ENCODE measurements at places on chromosomes 13 and 19.

- no peak for DNase-seq
Observed at GRCh38 chr19:3722443-3723109, 14.4 kb downstream of the TJP3 start.

DNA sequence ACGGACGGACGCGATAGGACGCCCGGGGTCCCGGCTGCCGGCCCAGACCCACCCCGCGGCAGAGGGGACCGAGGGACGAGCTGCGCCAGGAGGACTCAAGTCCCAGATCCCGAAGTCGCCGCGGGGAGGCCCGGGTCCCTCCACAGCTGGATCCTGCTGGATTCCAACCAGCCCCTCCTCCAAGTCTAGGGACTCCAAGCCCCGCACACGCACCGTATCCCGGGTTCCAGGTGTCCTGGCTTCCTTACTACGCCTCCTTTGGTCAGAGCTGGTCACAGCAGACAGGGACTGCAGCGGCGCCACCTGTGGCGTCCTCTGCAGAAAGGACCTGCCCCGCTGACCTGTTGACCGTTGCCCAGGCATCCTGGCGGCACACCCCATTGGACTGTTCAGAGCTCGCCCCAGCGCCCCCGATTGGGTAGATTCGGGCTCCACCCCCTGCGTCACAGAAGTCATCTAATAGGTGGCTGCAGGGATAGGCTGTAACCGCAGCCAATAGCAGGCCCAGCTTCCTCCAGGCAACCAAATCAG, 29.0 kb upstream of the ZNF709 start:
- no peak for DNase-seq

GRCh38 chr19:48487948-48488347, 18.8 kb downstream of the CYTH2 start:
- no peak for DNase-seq

- DNase-seq = no peak
Observed at GRCh38 chr19:41194157-41194552, 1.1 kb downstream of the CYP2S1 start.

DNA sequence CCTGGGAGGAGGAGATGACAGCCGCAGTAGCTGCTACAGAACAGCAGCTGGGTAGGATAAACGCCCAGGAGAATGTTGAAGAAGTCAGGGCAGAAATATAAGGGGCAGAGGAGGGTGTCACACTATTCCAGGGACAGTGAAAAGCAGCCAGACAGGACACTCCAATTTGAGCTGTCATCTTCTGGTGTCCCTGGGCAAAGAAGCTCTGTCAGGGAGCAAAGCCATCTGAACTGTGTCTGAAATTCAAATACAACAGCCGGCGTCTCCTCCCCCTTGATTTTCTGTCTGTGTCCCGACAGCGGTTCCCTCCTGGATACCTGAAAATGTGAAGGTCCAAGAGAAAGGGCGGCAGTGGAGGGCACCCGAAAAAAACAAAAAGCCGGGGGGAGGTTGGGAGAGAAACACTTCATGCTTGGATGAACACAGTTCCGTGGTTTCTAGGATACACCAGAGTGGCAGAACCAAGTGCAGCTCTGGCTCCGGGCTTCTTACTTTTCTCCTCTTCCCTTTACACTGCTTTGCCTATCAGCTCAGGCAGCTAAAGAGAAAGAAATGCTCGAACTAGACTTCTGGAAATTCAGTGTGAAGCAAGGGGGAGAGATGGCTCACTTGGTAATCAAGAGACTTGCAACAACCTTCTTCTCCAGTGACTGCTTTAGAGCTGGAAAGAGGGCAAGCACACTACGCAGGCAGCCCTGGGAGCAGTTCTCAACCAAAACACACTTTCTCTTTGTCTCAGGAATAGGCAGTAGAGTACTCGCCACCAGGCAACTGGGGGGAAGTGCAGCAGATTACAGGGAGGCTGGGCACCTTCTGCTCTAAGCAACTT, 465.6 kb downstream of the ITGBL1 start:
- peak; percentile 86 for DNase-seq

DNA sequence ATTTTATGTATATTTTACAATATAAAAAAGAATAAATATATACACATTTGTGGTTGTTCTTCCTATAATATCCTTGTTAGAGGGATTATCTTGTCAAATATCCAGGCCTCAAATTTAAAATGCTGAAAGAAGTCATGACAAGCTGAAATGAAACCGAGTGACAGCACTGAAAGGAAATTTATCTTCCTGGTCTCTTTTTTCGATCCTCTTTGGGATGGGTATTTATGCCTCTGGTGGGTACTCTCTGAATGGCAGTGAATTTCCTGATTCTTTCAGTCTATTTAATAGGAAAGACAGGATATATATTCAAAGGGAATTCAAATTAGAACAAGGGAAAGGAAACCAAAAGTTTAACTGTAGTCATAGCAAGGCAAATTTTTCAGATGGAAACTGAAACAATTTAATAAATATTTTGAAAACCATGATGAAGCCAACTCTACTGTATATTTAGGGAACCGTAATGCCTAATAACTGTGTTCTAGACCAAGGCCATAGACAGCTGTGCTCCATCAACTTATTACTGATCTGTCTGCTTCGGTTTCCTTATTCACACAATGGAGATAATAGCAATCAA, 97.9 kb downstream of the DLEU7 start:
- DNase-seq = no peak

DNA sequence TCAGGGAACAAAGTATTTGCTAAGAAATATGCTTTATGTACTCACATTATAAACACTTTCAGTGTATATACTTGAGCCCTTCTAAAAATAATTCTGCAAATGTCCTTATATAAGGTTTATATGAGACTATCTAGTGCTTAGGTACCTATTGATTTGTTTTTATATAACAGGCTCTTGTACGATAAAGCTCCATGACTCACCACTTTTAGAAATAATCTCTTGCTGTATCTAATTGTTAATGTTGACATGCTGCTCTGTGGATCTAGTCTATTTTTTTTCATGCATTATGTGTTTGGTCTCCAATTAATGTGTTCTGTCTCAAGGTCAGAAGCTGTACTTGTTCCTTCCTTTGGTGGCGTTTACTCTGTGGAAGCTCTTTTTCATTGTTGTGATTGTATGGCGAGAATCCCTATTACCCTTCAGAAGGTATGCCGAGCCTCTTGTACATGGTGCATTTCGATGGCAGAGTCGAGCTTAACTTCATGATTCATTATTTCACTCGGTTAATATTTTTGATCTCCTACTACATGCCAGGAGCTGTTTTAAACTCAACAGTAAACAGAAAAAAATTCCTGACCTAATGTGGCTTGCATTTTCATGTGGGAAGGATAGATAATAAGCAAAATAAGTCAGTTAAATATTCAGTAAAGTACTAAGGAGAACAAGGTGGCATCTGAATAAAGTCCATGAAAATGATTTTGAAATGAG, 361.6 kb downstream of the COG6 start:
- no peak for DNase-seq

- no peak for DNase-seq
Observed at GRCh38 chr13:48220981-48221685, 11.9 kb upstream of the ITM2B start.

GRCh38 chr13:93947651-93948050, 531.8 kb downstream of the DCT start:
- no peak for DNase-seq

DNA sequence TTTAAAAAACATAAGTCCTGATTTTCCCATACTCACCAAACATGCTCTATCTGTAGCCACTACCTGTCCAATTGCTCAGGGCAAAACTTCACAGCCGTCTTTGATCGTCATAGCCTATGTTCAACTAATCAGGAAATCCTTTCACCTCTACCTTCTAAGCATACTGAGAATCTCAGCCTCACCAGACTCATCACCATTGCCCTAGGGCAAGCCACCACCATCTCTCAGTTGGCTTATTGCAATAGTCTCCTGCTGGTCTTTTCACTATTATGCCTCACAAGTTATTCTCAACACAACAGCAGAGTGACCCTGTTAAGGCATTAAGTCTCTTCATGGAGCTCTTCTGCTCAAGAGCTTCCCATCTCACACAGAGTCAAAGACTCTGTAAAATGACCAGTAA, 260.4 kb upstream of the MAB21L1 start:
- no peak for DNase-seq

- DNase-seq = no peak
Observed at GRCh38 chr13:80814541-80814940, 473.6 kb upstream of the SPRY2 start.

GRCh38 chr13:71663431-71663830, 203.6 kb downstream of the DACH1 start:
- DNase-seq = no peak

DNA sequence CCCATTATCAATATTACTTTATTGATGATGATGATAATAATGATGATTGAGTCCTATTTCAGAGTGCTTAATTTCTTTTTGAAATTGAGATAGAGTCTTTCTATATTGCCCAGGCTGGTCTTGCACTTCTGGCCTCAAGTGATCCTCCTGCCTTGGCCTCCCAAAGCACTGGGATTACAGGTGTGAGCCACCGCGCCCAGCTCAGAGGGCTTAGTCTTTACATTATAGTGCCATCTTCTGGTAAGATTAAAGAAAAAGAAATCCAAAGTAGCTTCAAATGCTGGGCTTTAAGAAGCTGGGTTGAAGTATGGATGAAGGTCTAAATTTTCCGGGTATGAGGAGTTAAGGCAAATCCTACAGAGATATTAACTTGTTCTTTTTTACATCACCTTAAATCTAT, 3.4 kb upstream of the ZNF333 start:
- peak; percentile 16 for DNase-seq

GRCh38 chr19:40466219-40466984, 399 bp upstream of the SPTBN4 start:
- DNase-seq = no peak

DNA sequence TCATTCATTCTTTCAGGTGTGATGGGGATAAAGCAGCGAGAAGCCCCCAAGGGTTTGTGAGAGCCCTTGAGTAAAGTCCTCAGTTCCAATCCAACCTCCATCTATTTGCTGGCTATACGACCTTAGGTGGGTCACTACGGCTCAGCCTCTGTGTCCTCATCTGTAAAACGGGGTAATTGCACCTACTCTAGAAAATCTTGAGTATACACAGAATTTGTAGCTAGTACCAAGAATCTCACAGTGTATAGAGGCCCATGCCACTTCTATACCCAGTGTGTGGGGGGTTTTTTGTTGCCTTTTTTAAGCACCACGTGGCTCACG, 406 bp upstream of the DNMT1 start:
- DNase-seq = no peak

DNA sequence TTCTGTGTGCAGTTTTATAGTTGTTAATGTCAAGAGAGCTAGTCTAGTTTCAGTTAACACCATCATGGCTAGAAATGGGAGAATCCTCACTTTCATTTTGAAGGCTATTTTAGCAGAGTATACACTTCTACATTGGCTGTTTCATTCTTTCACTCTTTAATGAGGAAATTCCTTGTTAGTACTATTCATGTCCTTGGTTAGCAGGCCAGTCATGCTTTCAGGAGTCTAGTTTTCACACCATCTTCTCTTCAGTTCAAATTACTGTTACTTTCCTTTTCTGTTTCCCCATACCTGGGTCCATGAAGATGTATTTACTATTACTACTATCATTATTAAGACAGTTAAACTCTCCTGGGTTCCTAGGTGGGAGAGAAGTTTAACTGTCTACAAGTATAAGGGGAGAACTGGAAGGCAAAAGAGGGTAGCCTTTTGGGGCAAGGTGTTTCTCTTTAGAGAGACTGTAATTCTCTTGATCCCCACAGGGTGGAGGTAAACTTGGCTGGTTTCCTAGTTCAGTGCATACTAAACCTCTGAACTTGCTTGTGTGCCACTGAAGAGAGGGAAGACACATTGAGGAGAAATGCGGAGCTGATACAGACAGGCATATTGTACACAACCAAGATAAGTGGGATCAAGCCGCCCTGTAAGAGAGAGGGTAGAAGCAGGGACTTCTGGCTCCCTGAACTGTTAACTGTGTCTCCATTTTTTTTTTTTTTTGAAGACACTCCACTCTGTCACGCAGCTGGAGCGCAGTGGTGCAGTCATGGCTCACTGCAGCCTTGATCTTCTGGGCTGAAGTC, 41.3 kb upstream of the IGFL4 start:
- peak; percentile 49 for DNase-seq

- DNase-seq = no peak
Observed at GRCh38 chr13:96525715-96526114, 435.8 kb downstream of the HS6ST3 start.

DNA sequence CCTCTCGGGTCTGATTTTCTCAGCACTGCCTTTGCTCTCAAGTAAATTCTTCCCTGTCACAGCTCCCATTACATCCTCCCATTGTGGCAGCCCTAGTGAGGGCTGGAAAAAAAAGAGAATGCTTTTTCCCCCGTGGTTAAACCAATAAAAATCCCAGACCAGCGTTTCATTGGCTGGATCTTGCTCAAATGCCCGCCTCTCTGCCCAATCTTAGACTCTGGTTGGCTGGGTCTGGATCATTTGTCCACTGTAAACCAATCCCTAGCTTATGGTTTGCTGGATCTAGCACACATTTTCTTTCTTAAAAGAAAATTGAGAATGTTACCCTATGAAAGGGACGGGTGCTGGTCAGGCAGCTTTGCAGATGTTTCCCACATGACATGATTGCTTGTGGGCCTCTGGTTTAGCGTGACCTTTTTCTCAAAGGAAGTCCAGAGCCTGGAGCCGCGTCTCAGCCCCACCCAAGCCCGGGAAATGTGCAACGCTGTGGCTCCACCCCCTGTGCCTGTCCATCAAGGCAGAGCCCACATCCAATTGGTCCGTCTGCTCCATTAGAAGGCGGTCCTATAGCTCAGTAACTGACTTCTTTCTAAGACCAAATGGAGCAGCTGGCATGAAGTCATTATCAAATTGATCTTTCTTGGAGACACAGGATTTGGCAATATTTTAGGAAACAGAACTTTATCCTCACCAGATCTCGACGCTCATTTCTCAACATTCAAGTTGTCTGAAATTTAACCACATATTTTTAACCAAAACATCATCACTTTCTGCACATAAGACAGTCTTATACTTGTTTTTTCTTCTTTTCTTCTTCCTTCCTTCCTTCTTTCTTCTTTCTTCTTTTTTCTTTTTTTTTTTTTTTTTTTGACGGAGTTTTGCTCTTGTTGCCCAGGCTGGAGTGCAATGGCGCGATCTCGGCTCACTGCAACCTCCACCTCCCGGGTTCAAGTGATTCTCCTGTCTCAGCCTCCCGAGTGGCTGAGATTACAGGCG, 2.6 kb upstream of the MCEMP1 start:
- DNase-seq = peak; percentile 10

GRCh38 chr19:14035706-14036105, 4.1 kb downstream of the IL27RA start:
- DNase-seq = no peak

DNA sequence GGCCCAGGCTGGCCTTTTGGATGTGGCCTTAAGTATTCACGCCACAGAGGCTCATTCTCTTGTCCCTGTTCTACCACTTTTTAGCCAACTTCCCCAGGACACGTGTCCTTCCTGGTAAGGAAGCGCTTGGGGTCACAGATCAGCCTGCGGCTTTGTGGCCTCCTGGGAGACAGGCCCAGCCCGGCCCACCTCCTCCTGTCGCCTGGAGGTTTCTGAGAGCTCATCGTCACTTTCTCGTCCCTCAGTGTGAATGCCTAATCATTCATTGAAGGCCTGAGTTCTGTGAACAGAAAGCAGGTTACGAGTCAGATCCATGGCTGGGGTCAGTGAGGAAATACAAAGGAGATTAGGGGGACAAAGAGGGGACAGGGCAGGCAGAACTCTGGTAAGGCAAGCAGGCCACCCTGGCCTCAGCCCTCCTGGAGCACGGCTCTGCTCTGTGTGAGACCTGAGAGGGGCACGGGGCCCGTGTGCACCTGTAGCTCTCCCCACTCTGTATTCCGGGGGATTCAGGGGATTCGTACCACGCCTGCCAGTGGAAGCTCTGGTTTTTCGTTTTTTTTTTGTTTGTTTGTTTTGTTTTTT, 38.6 kb upstream of the TSHZ3 start:
- no peak for DNase-seq

GRCh38 chr13:110405597-110406450, 98.7 kb downstream of the COL4A2 start:
- DNase-seq = no peak
